Stimulated activated CD4-positive, alpha-beta T cell treated with anti-CD3 and anti-CD28 coated beads, Interleukin-15, amount 100 ng/mL, for 48 hours (primary cell): ENCODE measurements at places on chromosomes 1 and 21.
A peak's percentile ranks its signal among the peaks of the same experiment; 100 is the strongest.

DNA sequence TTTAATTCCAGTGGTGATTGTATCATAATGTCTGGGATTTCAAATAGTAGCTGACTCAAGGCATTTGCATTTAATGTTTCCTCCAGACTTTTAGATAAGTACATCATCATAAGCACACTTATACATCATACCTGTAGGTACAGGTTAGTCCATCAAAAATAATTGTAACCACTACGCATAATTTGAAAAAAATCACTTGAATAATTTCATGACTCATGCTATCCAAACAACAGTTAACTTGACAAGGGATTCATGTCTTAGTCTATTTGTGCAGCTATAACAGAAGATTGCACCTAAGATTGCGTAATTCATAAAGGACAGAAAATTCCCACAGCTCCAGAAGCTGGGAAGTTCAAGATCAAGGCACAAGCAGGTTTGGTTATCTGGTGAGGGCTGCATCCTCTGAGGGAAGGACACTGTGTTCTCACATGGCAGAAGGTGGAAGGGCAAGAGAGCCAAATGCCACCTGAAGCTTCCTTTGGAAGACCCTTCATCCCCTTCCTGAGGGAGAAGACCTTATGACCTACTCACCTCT is 801.7 kb upstream of the BRINP3 start:
- DNase-seq, result no peak

DNA sequence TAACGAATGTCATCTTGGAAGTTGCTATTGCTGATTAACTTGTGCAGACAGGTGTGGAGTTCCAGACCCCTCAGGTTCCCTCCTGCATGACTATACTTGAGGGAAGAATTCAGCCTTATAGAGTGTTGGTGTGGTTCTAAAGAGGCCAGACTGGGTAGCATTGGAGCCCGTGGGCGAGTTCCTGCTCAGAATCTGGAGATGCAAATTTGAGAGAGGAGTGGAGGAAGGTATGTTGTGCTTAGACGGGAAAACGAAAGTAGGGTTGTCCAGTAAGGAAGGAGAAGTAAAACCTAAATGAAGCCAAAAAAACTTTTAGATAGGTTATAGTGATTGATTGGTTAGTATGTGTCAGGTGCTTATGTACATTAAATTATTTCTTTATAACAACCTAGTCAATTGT is 79.2 kb downstream of the ZNF326 start:
- no peak for DNase-seq

DNA sequence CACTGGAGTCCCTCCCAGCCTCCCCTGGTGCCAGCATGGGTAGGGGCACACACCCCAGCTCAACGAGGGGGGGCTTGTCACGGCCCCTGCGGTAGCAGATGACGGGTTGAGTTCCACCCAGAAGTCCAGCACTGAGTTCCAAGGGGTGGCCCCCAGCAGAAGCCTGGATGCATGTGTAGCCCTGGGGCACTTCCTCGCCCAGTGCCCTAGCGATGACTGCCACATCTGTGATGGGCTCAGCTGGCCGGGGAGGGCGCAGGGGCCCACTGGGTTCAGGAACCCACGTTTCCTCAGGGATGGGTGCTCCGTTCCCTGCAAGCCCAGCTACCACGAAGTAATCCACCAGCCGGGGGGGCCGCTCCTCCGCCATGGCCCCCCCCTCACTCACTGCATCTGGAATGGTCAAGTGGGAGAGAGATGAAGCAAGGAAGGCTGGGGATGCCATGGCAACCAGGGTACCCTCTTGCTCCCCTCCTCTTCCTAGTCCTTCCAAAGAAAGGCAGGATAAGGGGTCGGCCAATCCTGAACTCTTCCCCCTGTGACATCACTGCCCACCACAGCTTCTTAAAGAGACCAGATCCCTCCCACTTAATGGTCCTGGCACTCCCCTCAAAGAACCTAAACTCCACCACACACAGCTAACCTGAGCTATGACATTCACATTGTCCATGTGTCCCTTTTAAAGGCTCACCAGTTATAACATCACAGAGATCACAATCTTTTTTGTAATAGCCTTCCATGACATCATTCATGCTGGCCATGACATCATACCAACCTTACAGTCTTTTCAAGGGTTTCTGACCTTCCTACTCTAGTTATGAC is 2.3 kb downstream of the DENND4B start:
- no peak for DNase-seq

- DNase-seq, result no peak
Observed at GRCh38 chr1:52676249-52676903, 21.8 kb downstream of the COA7 start.

DNA sequence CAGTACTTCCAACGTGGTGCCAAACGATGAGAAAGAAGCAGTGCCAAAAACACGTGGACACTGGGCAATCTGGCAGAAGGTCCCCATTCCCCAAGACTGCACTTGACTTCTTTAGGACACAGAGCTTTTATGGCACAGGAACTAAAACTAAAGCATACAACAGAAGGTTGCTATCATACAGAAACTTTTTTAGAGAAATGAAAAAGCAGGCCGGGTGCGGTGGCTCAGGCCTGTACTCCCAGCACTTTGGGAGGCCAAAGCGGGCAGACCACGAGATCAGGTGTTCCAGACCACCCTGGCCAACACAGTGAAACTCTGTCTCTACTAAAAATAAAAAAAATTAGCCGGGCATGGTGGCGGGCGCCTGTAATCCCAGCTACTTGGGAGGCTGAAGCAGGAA is 43.0 kb downstream of the GNB1 start:
- DNase-seq, result no peak

DNA sequence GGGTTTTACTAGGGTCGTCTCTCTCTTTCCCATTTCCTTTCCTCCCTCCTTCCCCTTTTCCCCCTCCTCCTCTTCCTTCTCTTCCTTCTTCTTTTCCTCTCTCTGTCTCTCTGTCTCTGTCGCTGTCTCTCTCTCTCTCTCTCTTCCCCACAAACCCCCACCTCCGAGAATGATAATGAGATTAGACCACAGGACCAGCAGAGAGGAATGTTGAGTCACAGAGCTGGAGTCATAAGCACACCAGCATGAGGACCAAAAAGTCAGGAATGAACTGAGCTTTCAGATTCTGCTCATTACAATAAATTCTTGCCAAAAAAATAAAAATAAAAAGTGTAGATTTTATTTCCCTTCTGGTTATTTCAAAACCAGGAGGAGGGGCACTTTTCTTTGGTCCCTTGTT is 377.4 kb downstream of the LTN1 start:
- DNase-seq, result no peak

DNA sequence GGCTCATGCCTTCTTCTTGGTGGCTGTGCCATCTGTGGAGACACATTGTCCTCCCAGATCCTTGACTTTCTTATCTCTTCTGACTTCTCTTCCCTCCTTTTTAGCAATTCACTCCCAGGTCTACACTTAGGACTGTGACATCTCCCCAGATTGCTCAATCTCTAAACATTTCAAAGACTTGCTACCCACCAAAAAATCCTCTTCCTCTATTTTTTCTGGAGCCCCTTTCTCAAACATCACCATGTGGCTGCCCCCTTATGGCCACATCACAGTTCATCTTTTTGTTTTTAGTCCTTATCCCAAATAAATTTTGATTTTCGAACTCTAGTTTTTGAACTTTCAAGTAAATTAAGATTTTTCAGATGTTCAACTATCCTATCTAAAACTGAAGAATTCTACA is 148.6 kb upstream of the HOOK1 start:
- DNase-seq, result no peak

DNA sequence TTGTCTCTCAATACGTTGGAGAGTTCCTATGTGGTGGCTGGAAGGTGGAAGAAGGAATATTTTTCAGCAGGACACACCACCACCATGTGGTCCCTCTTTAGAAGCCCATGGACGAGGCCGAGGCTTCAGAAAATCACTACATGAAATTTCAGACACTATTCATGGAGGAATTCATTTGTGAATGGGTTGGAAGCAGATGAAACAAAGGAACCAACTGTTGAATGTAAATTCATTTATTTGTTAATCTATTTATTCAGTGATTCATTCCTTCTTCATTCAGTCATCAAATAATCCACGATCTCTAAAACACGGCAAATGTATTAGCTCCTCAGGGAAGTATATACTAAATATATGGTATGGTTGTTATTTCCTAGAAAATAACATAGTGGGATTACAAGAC is 12.2 kb downstream of the SLC35F3 start:
- no peak for DNase-seq

GRCh38 chr1:167441222-167441621 is 77.1 kb downstream of the CD247 start:
- no peak for DNase-seq

DNA sequence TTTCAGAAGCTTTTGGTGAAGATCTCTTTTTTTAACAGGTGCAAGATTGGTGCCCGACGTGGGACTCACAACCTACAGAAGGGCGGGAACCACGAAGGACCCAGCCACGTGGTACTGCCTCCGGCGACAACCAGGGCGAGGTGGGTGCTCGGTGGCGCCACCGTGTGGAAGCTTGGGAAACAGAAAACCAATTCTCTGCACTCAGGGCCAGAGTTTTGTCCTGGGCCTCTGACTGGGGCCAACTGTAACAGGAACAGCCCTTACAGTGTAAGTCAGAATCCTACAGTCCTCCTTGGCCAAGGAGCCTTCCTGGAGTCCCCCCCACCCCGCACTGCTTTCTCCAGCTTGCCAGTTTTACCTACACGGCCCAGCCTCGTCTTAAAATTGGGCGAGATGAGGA is 11.6 kb upstream of the S100A7A start:
- peak; percentile 47 for DNase-seq

DNA sequence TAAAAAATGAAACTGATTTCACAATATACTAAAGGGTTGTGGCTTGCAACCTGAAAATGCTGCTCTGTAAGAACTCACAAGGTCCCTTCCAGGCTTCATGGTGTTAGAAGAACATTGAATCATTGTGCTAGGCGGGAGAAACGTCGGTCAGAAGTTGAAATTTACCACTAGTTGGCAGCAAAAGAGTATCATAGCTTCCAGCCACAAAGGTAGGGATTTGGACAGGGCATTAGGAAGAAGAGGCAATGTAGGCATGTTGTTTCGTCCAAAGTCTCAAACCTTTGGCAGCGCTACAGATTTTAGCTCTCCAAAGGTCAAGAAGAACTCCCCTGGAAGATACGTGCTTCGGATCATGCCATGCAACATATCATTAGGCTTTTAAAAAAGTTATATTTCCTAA is 62.5 kb upstream of the ZP4 start:
- no peak for DNase-seq

DNA sequence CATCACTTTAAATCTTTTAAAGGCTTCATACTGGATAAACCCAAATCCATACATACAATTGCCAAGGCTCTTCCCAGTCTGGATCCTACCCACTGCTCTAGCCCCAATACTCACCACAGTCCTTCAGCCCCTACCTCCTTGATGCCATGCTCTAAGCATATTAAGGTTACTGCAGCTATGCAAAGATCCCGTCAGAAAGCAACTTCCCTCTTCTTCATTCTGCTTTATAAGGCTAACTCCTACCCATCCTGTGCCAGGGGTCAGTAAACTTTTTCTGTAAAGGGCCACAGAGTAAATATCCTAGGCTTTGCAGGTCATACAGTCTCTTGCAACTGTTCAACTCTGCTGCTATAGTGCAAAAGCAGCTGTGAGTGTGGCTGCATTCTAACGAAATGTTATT is 34.3 kb upstream of the MTF1 start:
- DNase-seq, result no peak

DNA sequence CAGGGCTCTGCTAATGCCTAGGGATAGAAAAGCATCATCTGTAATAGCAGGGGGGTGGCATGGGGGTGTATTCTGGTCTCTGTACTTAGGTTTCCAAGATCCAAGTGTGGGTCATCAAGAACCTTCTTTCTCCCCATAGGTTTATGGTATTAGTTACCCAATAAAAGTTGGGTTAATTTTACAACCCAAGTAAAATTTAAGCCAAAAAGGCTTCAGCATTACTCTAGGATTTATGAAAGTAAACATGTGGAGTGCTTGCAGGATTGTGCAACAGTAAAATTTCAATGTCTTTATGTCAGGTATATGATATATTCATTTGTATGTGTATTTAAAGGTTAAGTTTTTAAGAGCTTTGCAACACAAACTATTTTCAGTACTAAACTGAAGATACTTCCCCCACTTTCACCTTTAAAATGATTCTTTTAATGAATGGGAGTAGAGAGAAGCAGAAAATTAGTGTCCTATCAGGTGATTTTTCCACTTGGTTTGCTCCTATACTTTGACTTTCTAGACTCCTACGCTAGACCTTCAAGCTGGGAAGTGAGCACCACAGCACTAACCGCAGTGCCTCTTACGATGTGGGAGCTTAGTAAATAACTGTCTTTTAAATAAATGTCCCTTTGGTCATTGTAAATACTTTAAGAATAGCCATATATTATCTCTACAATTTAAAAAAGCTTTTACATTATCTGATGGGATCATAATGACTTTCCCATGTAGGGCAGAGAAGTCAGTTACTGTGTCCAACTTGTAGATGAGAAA is 67.8 kb upstream of the UBE2U start:
- no peak for DNase-seq

- DNase-seq, result no peak
Observed at GRCh38 chr1:66778969-66779368, 22.1 kb downstream of the INSL5 start.

DNA sequence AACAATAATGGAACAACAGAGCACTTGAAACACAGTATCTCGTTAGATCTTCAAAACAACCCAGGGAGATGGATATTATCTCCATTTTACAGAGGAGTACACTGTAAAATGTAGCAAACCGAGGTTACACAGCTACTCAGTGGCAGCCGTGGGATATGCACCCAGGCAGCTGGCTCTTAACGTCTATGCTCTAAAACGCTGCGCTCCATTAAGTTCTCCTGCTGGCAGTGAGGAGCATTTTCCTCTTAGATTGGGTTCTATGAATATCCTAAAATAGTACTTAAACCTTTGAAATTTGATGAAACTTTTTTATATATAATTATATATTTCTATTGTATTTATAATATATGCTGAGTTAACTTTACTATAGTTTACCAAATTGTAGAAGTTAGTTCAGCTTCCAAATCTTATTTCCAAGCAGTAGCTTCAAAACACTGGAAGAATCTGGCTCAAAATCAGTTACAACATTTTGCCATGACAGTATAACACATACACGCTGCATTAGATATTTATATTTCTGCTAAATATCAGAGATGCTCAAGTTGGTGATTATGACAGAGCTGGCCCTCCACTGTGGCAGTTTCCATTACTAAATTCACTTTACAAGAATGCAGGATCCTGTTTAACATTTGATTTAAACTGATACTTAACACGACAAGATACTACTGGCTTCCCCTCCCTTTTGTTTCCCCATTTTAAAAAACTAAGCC is 49.5 kb downstream of the TGFBR3 start:
- no peak for DNase-seq
